ENCODE measurements at places on chromosomes 1 and 21.

DNA sequence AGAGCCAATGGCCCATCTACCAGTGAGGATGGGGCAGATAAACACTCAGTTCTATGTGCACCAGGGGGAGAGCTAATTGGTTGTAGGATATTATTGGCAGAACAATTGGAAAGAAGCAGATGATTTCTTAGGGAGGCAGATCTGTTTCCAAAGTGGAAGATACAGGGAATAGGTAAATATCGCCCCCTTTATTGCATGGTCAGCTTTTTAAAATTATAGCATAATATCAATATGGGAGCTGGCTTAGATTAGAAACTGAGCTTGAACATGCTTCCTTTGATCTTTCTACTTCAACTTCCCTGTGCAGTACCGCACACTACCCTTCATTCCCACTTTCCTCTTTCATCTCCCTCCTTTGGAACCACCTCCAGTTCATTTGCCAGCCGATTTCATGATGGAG lies 64.0 kb upstream of the PLXNA2 start:
- DNase-seq: no peak

DNA sequence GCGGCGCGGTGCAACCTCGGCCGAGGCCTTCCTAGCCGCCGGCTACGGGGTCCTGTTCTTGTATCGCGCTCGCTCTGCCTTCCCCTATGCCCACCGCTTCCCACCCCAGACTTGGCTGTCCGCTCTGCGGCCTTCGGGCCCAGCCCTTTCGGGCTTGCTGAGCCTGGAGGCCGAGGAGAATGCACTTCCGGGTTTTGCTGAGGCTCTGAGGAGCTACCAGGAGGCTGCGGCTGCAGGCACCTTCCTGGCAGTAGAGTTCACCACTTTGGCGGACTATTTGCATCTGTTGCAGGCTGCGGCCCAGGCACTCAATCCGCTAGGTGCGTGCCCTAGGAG lies 379 bp downstream of the PPCS start:
- DNase-seq: peak; percentile 53

GRCh38 chr21:36125512-36126207 lies 9.2 kb upstream of the CBR3 start:
- peak; percentile 57 for DNase-seq

DNA sequence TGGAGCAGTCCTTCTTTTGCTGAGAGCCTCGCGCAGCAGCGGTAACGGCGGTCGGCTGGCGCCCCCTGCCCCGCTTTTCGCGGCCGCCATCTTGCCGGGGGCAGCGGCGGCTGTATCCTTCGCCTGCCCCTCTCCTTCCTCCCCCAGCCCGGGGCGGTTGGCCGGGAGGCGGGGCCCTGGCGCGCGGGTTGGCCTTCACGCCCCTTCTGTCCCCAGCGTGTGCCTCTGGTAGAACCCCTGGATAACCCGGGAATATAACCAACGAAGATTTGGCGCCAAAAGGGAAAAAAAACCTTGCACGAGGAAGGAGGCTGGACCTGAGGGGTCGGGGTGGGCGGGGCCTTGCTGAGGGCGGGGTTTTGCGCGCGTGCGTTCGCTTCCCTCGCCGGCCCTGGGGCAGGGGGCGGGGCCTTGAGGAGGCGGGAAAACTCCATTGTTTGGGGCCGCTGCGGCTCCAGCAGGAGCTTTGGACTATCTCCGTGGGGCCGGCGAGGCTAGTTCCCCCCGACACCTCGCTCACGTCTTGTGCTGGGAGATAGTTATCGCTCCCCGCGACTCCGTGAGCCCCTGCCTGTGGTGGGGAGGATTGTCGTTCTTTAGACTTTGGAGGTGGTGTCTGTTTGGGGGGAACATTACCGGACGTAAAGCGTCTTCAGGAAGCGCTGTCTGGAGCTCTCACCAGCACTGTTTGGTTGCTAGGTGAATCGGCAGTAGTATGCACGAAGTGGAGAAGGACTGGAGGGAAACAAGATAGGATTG lies 689 bp downstream of the NASP start:
- peak; percentile 84 for DNase-seq

DNA sequence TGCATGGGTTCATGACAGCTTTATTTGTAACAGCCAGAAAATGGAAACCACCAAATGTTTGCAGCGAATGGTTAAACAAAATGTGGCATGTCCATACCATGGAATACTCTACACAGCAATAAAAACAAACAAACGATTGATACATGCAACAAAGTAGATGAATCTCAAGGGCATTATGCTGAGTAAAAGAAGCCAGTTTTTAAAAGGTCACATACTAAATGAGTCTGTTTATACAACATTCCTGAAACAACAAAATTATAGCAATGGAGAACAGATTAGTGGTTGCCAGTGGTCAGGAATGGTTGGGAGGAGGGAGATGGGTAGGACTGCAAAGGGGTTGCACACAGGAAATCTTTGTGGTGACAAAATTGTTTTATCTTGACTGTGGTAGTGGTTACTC lies 202.4 kb upstream of the UBE2U start:
- no peak for DNase-seq

DNA sequence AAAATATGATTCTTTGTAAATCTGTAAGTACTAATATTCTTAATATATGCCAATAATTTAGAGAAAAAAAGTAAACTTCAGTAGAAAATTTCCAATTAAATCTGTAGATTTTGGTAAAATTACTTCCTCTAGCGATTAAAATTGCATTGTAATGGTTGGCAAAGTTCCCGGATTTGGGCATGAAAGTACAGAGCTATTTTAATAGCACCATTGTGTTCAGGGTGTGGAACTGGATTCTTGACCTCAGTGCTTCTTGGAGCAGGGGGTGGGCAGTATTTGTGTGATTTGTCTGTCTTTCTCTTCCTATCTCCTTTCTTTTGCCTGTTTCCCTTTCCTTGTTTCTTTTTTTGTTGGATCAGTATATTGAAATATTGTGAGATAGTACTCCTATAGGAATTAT lies 72.1 kb downstream of the DNM3 start:
- no peak for DNase-seq

GRCh38 chr1:204684571-204685235 lies 835 bp downstream of the LRRN2 start:
- DNase-seq: no peak

- DNase-seq: no peak
These were observed 42.3 kb downstream of the NIPAL3 start for GRCh38 chr1:24457866-24458265.

DNA sequence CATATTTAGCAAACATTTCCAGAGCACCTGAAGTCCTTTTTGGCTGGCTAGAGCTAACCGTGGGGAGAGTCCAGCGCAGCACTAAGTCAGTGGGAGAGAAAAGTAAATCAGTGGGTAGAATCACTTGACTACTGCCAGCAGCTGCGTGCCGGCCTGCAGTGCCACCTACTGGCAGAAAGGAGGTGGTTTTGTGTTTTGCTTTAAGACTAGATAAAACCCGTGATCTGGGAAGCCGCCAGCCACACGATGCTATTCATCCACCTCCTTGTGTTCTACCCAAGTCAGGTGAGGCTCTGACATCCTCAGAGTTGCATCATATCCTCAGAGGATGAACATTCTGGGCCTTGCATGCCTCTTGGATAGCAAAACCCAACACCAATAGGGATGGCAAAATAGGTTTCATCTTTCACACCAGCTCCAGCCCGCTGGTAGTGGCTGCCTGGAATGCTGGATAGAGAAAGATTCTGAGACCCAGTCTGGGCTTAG lies 14.1 kb upstream of the HEYL start:
- peak; percentile 69 for DNase-seq

DNA sequence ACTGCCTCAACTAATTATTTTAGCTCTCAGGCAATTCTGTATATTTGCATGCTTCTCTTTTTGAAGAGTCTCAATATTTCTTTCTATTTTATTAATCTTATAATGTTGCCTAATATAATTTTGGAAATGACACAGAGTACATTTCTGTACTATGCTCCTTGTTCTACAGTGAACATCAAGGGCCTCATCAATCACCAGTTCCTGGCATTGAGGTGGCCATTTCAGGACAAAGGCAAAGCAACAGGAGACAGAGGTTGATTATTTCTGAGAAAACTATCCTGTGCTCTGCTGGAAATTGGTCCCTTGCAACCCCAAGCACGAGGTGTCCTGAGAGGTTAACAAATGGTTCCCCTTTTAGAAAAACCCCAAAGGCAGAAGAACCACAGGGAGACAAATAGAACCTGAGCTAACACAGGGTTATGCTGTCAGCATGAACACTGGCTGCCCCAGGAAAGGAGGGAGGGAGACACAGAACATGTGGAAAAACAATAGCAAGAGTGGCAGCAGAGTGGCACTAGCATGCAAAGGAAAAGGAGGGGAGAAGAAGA lies 63.9 kb upstream of the VAV3 start:
- no peak for DNase-seq

DNA sequence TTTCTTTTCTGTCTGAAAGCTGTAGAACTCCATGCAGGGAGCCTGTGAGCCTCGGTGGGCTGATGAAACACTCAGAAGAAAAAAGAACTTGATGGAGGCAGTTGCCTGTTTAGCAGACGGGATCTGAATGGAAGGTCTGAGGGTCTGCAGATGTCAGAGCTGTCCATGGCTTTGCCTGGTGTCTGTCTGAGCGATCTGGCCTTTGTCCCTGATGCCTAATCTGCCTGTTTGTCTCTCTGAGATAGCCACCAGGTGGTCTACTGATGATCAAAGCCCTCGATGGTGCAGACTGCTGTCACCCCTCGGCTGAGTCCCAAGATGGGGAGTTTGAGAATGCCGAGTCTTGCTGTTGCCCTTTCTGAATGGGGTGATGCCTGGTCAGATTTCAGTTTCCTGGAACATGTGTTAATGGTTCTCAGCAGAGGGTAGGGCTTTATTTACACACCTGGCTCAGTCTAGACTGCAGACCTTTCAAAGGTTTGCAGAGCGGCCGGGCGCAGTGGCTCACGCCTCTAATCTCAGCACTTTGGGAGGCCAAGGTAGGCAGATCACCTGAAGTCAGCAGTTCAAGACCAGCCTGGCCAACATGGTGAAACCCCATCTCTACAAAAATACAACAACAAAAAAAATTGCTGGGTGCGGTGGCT lies 90.4 kb downstream of the KIF26B start:
- DNase-seq: no peak

DNA sequence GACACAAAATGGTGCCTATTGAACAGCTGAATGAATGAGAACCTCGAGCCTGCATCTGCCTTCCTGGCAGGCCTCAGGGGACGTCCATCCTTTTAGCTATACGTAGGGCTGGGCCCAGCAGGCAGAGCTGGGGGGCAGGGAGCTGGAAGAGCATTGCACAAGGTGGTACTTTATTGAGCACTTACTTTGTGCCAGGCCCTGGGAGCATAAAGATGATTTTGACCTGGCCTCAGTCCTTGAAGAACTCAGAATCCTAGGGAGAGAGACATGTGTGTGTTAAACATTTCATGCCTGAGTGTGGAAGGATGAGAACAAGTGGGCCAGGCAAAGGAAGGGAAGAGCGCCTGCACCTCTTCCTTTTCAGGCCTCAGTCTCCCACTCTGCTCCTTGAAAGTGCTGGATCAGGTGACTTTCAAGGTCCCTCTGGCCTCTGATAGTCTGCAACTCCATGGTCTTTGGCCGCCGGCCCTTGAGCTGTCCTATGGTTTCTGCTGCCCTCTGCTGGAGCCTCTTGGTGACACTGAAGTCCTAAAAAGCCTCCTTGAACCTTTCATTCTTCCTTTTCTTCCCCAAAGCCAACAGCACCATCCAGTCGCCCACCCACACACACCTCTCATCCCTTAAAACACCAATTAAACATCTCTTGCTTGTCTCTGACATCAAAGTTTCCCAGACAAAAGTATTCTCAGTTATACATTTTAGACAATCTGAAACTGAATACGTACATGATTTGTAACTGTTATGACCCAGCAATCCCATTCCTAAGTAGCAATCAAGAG lies 3.5 kb upstream of the PEAR1 start:
- DNase-seq: peak; percentile 48

GRCh38 chr21:45084121-45084520 lies 9.7 kb downstream of the ADARB1 start:
- no peak for DNase-seq

DNA sequence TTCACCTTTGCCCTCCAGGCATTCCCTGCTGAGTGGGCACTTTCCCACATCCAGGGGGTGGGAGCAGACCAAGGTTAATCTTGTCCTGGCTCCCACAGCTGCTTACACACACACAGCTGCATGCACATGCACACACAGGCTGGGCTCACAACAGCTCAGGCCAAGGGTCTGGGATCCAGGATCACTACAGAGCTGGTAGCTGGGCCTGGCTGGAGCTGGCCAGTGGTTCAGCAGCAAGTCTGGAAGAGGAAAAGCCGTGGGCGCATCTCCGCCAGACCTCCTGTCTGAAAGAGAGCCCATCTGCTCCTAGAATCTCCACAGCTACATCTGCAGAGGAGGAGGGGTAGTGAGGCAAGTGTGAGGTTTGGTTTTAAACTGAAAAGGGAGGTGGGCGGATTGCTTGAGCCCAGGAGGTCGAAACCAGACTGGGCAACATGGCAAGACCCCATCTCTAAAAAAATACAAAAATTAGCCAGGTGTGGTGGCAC lies 3.8 kb downstream of the CDK18 start:
- DNase-seq: no peak

DNA sequence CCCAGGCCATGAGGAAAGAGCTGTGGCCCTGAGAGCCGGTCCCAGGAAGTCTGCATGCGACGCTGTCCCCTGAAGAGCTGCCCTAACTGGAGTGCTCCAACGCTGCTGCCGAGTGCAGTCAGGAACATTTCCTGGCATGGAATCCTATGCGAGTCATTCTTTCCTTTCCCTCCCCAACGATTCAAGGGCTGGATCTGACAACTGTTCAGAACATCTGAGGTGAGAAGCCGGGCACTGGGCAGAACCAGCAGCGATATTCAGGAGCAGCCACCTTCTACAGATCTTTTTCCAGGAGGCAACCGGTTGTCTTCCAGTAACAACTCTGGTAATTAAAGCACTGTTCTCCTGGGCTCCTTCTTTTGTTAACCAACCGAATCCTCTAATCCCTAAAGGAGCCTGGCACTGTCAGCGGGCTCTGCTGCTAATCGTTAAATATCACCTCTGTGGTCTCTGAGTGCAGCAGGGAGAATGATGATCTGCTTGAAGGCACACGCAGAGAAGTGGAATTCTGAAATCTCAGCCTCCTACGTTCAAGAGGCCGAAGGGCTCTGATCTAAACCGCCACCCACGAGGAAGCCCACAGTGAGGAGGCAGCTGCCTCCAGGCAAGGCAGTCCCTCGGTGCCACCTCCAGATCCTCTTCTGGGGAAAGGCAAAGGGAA lies 55.8 kb downstream of the SLC45A1 start:
- DNase-seq: no peak

- no peak for DNase-seq
These were observed 185.7 kb downstream of the ST6GALNAC3 start for GRCh38 chr1:76260279-76260678.

- DNase-seq: no peak
These were observed 42.5 kb downstream of the RAB3GAP2 start for GRCh38 chr1:220229771-220230170.

GRCh38 chr1:73980324-73981040 lies 217.5 kb downstream of the LRRIQ3 start:
- no peak for DNase-seq

- no peak for DNase-seq
These were observed 10.1 kb downstream of the EPHA2 start for GRCh38 chr1:16145662-16146278.

Measured in activated CD4-positive, alpha-beta T cell treated with anti-CD3 and anti-CD28 coated beads, Interleukin-2, amount 50 U/mL, for 1 hour (primary cell).